Endothelial cell (in vitro differentiated cells): ENCODE measurements at places on chromosomes 5 and 9. TPM values are rescaled to one million over a fixed set of nuclear protein-coding genes. Genes with fewer than 3 reads are reported as not detected.

PCDHGA10 gene
- total RNA-seq: 43.0 TPM

TMEM174 gene
- total RNA-seq: not detected

MAP1B gene
- total RNA-seq: 251 TPM

DNA sequence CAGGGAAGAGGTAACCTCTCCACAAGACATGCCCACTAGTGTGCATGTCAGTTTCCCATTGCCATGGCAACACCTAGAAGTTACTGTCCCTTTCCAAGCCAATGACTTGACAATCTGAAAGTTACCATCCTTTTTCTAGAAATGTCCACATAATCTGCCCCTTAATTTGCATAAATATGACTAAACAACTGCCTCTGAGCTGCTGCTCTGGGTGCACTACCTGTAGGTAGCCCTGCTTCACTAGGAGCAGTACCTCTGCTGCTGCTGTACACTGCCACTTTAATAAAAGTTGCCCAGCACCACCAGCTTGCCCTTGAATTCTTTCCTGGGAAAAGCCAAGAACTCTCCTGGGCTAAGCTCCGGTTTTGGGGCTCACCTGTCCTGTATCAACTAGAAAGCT, 392.4 kb downstream of the NTRK2 start:
- no peaks in the 10 kb centered on the region for H3K27me3 ChIP-seq
- H3K36me3 ChIP-seq: no peaks in the 10 kb centered on the region
- H3K4me3 ChIP-seq: no peak overlapping the region
- H3K27ac ChIP-seq: no peak overlapping the region
- no peaks in the 10 kb centered on the region for H3K4me1 ChIP-seq

GRCh38 chr5:65394087-65394486, 87.6 kb downstream of the ADAMTS6 start:
- H3K4me1 ChIP-seq: no peaks in the 10 kb centered on the region
- H3K36me3 ChIP-seq: no peaks in the 10 kb centered on the region
- no peak overlapping the region for H3K4me3 ChIP-seq
- H3K27ac ChIP-seq: no peak overlapping the region

GRCh38 chr5:128264564-128265360, 181.2 kb downstream of the SLC12A2 start:
- no peak overlapping the region for H3K27ac ChIP-seq
- H3K27me3 ChIP-seq: no peaks in the 10 kb centered on the region
- H3K36me3 ChIP-seq: peaks cover 29% of the 10 kb centered on the region
- H3K4me3 ChIP-seq: no peak overlapping the region

DNA sequence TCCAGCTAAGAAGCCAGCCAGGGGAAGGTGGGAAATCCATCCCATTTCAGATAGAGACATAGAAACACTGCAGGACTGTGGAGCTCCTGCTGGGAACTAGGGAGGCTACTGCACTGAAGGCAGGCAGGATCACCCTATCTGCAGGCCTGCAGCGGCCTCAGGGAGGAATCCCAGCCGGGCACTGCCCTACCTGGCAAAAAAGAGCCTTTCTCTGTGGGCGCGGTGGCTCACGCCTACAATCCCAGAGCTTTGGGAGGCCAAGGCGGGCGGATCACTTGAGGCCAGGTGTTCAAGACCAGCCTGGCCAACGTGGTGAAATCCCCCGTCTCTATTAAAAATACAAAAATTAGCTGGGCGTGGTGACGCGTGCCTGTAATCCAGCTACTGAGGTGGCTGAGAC, 71.4 kb upstream of the PHYKPL start:
- peaks cover 14% of the 10 kb centered on the region for H3K36me3 ChIP-seq
- H3K4me3 ChIP-seq: no peak overlapping the region
- peaks cover 11% of the 10 kb centered on the region for H3K4me1 ChIP-seq
- H3K27ac ChIP-seq: no peak overlapping the region
- DNase-seq: no peak

- no peaks in the 10 kb centered on the region for H3K36me3 ChIP-seq
- no peak overlapping the region for H3K4me3 ChIP-seq
- peaks cover 14% of the 10 kb centered on the region for H3K4me1 ChIP-seq
- no peak for DNase-seq
- H3K27ac ChIP-seq: no peak overlapping the region
Observed at GRCh38 chr5:97131921-97132320, 10.5 kb downstream of the LIX1 start.

- no peaks in the 10 kb centered on the region for H3K36me3 ChIP-seq
- no peak overlapping the region for H3K4me3 ChIP-seq
- H3K27ac ChIP-seq: no peak overlapping the region
- no peaks in the 10 kb centered on the region for H3K27me3 ChIP-seq
- no peaks in the 10 kb centered on the region for H3K4me1 ChIP-seq
Observed at GRCh38 chr9:16884952-16885513, 14.6 kb upstream of the BNC2 start.

- peaks cover 5% of the 10 kb centered on the region for H3K27me3 ChIP-seq
- DNase-seq: peak; percentile 62
- H3K27ac ChIP-seq: no peak within 1 kb of the TSS
- no peaks in the 10 kb centered on the region for H3K36me3 ChIP-seq
Observed at GRCh38 chr9:133991964-133992779, at the start of gene VAV2. VAV2 (minus strand) TSS chr9:133992324; CDS start chr9:133992278, 46 bp downstream.

DNA sequence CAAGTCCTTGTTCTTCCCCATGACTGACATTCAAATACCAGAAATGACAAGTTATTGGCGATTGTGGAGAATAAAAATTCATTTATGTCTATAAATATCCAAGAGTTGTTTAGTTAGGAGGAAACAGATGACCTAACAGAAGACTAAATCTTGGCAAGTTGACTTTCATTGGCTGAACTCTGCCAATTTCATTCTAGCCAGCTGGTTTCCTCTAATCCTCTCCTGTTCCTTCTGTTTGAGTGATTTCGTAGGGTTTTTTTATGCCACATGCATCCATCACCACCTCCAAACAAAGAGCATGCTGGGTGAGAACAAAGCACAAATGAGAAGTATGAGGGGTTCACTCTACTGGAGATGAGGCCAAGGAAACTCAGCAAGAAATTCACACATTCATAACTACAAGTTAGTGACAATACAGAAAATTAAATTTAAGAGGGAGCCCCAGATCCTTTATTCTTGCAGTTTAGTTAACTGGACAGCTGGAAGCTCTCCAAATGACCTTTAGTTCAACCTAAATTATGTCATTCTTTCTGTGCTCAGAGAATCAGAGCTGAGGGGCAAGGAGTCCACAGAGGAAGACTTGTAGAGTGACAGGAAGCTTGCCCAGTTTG, 932.0 kb downstream of the TLE4 start:
- no peak for DNase-seq
- no peak overlapping the region for H3K27ac ChIP-seq
- H3K4me1 ChIP-seq: no peaks in the 10 kb centered on the region
- H3K27me3 ChIP-seq: no peaks in the 10 kb centered on the region
- no peak overlapping the region for H3K4me3 ChIP-seq

GRCh38 chr9:114089206-114089840, 9.8 kb downstream of the KIF12 start:
- H3K4me1 ChIP-seq: no peaks in the 10 kb centered on the region
- H3K27me3 ChIP-seq: peaks cover 10% of the 10 kb centered on the region
- H3K4me3 ChIP-seq: no peak overlapping the region
- no peaks in the 10 kb centered on the region for H3K36me3 ChIP-seq
- DNase-seq: no peak
- H3K27ac ChIP-seq: no peak overlapping the region

DNA sequence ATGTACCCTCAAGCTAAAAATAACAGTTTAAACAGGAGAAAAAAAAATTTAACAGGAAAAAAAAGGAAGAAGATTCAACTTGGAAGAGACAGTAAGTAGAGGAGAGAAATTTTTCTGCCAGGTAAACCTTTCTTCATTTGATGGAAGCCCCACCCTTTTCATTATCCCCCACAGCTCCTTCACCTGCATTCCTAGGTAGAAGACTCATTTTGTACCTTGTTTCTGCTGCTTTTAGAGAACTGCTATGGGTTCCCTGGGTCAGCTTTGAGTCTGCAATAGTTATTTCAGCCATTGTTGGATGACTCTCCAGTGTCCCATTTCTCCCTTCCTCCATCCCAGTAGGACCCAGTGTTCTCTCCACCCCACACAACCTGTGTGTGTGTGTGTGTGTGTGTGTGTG, 74.1 kb upstream of the CPEB4 start:
- no peak overlapping the region for H3K4me3 ChIP-seq
- H3K4me1 ChIP-seq: peaks cover 7% of the 10 kb centered on the region
- H3K27me3 ChIP-seq: peaks cover 3% of the 10 kb centered on the region
- H3K27ac ChIP-seq: no peak overlapping the region
- DNase-seq: no peak
- peaks cover 12% of the 10 kb centered on the region for H3K36me3 ChIP-seq

GRCh38 chr9:91515074-91515687, 91.5 kb upstream of the NFIL3 start:
- no peak overlapping the region for H3K27ac ChIP-seq
- H3K4me1 ChIP-seq: no peaks in the 10 kb centered on the region
- DNase-seq: no peak
- H3K27me3 ChIP-seq: peaks cover 3% of the 10 kb centered on the region
- H3K36me3 ChIP-seq: no peaks in the 10 kb centered on the region

DNA sequence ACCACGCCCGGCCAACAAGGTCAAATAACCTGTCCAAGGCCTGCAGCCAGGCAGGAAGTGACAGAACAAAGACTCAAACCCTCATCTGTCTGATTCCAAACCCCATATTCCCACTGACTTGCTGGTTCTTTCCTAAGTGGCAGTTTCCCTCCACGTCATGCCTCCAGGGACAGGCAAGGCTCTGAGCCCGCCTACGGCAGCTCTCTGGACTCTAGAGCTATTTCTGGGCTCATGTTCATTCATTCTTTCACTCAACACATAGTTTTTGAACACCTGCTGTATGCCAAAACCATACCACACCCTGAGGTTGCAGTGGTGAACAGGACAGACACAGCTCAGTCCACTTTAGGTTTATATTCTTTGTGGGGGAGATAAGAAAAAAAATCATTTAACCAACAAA, 5.2 kb upstream of the FBP1 start:
- H3K36me3 ChIP-seq: no peaks in the 10 kb centered on the region
- H3K4me1 ChIP-seq: peaks cover 2% of the 10 kb centered on the region
- H3K27me3 ChIP-seq: peaks cover 14% of the 10 kb centered on the region
- no peak for DNase-seq
- no peak overlapping the region for H3K4me3 ChIP-seq
- no peak overlapping the region for H3K27ac ChIP-seq

GRCh38 chr5:132411304-132412013, 41.9 kb downstream of the SLC22A5 start:
- no peak for DNase-seq
- peaks cover 3% of the 10 kb centered on the region for H3K4me1 ChIP-seq
- H3K4me3 ChIP-seq: peak overlapping the region; percentile 86
- H3K27me3 ChIP-seq: peaks cover 1% of the 10 kb centered on the region
- H3K36me3 ChIP-seq: no peaks in the 10 kb centered on the region
